T-helper 17 cell (primary cell): ENCODE measurements at places on chromosomes 12 and 14.

GRCh38 chr12:111588010-111588409 is 11.1 kb downstream of the ATXN2 start:
- no peak for DNase-seq

- no peak for DNase-seq
Measured at GRCh38 chr14:67442139-67442906, 30.4 kb upstream of the PLEK2 start.

DNA sequence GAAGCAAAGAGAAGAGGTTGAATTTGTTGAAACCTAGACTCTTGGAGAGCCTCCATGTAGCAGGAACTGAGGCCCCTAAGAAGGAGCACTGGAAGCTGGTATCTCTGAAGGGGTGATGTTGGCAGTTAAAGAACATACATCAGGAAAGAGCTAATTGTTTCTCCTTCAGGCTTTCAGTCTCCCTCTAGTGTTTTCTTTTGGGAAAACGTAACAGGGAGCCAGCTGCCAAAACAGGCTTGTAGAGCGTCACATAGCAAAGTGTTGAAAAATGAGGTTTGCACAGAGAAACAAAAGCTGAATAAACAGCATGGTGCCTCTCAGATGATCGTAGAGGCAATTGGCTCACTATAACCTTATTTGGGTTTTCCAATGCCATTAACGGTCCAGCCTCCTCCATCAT is 46.9 kb upstream of the CAND1 start:
- DNase-seq, result no peak

GRCh38 chr12:122942637-122943036 is 23.6 kb downstream of the ABCB9 start:
- DNase-seq, result no peak

- no peak for DNase-seq
Measured at GRCh38 chr12:88325816-88326189, 183.7 kb downstream of the TMTC3 start.

DNA sequence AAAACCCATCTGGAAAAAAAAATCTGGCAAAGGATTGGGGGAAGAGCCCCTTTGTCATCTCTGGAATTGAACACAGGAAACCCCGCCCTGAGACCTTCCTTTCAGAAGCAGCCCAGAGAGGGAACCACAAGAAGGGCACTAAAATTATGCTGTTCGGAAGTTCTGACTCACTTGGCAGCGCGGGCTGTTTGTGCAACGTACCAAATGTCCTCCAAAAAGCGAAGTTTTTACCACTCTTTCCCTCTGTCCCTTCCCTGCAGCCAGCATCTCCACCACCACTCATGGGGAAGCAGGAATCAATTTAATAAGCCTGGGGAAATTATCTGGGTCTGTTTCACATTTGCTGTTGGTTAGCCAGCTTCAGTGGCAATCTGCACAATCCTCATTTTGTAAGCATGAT is 3.2 kb upstream of the SYNE3 start:
- peak; percentile 55 for DNase-seq

DNA sequence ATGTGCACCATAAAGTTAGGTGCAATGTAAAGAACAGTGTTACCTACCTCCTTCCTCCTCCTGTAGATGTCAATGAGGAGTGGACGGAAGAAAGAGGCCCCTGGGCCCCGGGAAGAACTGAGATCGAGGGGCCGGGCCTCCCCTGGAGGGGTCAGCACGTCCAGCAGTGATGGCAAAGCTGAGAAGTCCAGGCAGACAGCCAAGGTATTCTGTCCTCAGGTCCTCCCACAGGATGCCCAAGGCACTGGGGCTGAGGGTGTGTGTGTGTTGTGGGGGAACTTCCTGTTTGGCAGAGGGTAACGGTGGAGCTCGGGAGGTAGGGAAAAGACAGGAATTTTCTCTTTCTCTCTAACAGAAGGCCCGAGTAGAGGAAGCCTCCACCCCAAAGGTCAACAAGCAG is 6.4 kb downstream of the ATN1 start:
- no peak for DNase-seq

- no peak for DNase-seq
Measured at GRCh38 chr14:64502887-64503433, 678 bp downstream of the ZBTB25 start.

GRCh38 chr12:55631733-55632132 is 5.0 kb upstream of the OR10P1 start:
- DNase-seq, result no peak

- no peak for DNase-seq
Measured at GRCh38 chr14:57748279-57748678, 117.6 kb downstream of the SLC35F4 start.

DNA sequence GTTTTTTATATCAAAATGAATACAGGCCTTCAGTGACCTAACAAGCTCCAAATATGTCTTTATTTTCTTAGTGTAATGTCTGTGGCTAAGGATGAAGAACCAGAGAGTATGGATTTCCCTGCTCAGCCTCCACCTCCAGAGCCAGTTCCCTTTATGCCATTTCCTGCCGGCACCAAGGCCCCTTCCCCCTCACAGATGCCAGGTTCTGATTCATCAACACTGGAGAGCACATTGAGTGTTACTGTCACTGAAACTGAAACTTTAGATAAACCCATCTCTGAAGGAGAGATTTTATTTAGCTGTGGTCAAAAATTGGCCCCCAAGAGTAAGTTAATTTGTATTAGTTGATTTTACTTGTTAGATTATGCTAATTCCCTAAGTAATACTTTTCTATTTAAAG is 61.0 kb downstream of the KIAA0586 start:
- DNase-seq, result no peak

DNA sequence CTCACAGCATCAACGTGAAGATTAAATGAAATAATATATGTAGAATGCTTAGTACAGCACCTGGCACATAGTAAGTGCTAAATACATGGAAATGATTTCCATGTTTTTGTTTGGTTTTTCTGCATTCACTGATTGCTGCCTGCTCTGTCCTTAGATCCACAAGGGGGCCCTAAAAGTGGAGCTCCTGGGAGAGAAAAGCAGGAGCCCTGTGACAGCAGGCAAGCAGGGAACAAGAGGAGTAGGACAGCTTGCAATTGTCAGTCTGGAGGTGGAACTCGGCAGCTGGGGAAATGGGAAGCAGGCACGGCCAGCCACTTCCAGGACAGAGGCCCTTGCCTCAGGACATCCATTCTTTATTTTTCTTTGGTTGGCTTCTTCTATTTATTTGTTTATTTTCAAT is 292.9 kb downstream of the BMP4 start:
- DNase-seq, result no peak

DNA sequence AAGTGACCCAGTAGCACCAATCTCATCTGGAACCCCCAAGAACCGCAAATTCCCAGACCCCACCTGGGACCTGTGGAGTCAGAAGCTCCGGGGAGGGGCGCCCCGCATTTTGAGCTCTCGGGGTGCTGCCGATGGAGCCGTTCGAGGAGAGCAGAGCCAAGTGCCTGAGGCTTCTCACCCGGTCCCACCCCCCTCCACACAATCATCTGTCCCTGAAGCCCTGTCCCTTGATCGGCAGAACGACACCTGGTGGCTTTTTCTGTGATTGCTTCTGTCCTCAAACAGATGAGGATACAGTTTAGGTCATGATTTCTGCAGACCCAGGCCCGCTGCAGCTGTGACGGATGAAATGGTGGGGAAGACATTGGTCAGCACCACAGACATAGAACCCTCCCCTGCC is 74.7 kb downstream of the NOC4L start:
- DNase-seq, result no peak

GRCh38 chr12:116694653-116695463 is 43.0 kb downstream of the SPRING1 start:
- DNase-seq, result no peak

GRCh38 chr14:93079321-93079720 is 36.4 kb downstream of the ITPK1 start:
- DNase-seq, result no peak

DNA sequence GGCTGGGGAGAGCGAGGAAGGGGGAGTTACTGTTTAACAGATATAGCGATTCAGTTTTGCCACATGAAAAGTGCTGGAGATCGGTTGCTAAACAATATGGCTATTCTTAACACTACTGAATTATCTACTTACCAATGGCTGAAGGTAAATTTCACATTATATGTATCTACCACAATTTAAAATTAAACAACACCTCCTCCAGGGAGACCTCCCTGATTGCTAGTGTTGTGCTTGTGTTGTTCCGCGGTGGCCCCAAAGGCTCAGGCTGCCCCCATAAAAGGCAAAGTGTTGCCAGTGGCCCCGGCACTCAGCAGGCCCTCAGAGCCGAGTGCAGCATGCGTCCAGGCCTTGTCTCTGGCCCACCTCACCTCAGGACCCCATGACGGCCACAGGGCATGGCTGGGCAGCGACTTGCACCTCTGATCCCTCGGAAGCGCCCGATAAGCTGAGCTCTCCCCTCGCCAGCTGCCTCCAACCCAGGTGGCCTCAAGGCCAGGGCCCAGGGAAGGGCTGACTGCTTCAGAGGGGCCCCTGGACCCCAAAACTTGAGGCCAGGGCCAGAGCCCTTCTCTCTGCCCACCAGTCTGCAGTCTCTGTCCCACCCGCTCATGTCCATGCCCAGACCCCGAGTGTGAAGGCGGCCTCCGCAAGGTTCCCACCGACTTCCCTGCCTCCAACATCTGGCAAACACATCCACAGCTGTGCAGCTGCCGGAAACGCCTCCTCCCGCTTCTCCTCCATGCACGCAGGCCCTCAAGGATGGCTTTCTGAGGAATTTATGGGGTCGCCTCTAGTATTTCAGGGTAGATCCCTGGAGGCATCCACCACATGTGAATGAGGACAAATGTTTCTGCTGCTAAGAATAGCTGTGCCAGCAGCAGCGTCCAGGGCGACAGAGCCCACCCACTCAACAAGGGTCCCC is 60.0 kb downstream of the NCOR2 start:
- DNase-seq, result no peak

- no peak for DNase-seq
Measured at GRCh38 chr12:92722897-92723296, 20.1 kb downstream of the PLEKHG7 start.

DNA sequence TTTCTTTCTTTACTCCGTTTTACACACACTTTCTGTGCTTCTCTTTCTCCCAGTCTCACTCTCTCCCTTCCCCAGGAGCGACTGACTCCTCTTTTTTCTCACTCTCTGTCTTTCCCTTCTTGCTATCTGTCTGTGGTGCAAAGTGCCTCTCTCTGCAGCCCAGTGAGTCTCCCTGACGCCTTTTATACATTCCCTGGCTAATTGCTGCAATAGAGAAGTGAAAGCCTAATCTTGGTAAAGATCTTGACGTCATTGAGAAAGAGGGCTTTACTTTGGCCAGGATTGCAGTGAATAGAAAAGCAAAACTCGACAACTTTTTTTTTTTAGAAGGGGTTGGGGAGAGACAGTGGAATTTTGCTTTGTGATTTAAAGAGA is 706 bp upstream of the DIO2 start:
- no peak for DNase-seq

- no peak for DNase-seq
Measured at GRCh38 chr12:98968896-98969295, 323.8 kb downstream of the APAF1 start.

DNA sequence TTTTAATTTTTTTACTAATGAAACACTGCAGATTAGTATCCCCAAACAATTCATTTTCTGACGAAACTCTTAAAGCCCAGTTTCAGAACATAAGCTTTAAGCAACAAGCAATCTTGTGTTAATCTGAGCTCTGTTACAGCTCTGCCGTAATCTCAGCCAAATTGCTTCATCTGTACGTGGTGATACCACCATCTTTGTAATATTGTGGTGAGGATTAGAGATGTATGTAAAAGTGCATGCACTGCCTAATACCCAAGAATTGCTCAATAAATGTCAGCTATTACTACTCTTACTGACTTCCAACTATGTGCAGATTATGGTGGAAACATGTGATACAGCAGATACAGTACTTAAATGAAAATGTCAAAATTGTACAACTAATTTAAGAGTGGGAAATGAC is 1.8 kb downstream of the AKAP5 start:
- DNase-seq, result no peak

DNA sequence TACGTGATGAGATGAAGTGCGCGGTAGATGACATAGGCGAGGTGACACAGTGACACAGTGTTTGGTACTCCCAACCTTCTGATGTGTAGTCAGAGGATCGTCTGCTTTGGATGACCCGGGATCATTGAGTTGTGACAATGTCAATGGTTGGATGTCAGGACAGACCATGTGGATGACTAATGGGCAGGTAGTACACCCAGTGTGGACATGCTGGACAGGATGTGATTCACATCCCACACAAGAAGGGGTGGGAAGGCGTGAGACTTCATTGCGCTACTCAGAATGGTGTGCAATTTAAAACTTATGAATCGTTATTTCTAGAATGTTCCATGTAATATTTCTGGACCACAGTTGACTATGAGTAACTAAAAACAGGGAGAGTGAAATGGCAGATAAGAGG is 23.8 kb downstream of the MAP3K9 start:
- no peak for DNase-seq

- no peak for DNase-seq
Measured at GRCh38 chr12:55925870-55926737, 1.6 kb downstream of the PYM1 start.

- no peak for DNase-seq
Measured at GRCh38 chr14:40074169-40074568, 641.9 kb upstream of the FBXO33 start.

DNA sequence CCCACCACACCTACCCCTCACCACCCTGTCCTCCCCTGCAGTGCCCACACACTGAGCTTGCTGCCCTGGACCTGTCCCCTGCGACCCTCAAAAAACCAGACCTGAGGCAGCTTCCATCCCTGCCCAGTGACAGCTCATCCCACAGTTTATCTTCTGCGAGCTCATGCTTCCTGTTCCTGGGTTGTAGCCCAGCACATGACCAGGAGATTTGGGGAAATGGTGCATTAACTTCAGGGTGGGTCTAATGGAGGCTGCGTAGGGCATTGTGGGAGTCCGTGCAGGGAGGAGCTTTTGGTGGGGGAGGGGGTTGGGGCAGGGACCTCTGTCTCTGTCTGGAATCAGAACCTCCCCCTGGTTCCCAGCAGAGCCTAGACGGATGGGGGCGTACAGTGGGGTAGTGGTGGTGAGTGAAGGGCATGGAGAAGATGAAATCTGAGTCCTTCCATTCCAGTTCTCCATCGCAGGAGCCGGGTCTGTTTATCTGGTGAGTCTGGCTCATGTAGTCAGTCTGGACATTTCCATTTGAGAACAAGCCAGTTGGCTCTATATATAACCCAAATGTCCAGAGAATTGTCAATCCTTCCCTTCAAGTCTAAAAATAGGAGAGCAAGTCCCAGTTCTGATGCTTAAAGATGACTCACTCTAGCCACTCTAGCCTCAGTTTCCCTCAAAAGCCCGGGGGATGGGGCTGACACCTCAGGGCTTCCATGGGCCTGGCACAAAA is 270.9 kb downstream of the CACNA1C start:
- no peak for DNase-seq

GRCh38 chr12:32076941-32077340 is 29.7 kb upstream of the BICD1 start:
- DNase-seq, result no peak
